Stimulated activated CD4-positive, alpha-beta T cell treated with anti-CD3 and anti-CD28 coated beads, Interleukin-1b, Interleukin-23, amount 100 ng/mL, for 48 hours (primary cell): ENCODE measurements at places on chromosomes 7 and 10.

DNA sequence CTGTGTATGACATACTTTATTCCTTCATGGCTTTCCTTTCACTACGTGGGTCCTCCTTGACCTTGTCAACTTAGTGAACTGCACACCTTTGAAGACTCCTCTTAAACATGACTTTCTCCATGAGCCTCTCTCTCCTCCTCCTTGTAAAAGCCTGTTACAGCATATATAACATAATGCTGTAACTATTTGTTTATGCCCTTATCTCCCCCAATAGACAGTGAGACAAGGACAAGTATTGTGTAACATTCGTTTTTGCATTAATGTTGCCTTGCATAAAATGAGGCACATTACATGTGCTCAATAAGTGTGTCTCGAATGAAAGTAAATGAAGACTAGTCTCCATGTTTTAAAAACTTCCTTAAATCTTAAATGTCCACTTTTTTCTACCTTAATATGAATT lies 4.3 kb upstream of the LAMB1 start:
- DNase-seq, result no peak

GRCh38 chr10:114561008-114561523 lies 97.0 kb downstream of the ABLIM1 start:
- DNase-seq, result no peak

DNA sequence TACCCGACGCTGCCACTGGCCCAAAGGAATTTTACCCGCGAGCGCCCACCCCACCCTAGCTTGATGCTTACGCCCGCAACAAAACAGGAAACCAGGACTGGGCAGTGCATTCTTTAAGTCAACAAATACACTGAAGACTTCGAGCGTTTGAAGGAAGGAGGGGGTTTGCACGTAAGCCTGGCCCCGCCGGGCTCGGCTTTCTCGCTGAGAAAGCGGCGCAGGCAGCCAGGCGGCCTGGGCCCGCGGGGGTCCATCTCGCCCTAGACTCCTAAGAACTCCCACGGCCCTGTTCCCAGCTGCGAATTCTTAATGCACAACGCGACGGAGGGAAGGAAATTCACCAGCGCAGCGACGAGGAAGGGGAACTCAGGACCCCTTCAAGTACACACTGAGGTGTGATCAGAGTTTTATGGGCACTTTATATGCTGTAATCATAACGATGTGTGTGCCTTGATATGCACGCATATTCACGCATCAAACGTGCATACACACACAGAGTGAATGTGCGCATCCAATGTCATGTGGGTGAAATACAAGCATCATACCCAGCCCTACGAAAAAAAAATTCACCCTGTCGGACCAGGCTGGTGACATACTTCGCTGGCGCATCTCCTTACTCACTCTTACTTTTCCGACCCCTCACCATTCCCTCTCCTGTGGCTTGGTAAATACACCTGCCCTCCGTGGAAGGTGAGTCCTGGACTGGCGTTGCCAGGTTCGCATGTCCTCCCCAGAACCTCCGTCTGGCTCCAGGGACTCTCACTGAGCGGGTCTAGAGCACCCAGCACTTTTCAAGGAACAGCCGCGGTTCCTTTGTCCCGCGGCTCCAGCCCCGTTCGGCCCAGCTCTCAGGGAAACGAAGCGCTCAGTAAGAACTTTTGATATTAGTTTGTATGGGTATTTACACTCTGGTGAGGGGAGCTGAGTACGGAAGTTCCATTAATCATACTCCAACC lies 5.7 kb upstream of the HOXA13 start:
- DNase-seq, result no peak

GRCh38 chr10:132634241-132634946 lies 96.8 kb downstream of the INPP5A start:
- no peak for DNase-seq

DNA sequence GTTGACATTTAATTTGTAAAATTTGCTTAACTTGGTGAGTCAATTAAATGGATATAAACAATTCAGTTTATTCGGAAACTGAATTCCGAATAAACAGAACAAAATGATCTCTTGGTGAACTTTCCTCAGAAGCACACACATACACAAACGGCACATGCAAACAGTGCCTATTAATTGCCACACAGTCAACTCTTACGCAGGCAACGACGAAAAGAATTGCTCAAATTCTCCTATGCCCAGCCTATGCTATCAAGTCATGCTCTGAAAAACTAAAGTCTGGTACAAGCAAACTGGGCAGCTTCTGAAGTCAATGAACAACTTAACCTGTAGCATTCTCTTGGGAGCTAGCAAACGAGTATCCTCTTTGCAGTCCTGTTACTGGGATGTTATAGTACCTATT lies 38.8 kb upstream of the ASL start:
- DNase-seq, result no peak

DNA sequence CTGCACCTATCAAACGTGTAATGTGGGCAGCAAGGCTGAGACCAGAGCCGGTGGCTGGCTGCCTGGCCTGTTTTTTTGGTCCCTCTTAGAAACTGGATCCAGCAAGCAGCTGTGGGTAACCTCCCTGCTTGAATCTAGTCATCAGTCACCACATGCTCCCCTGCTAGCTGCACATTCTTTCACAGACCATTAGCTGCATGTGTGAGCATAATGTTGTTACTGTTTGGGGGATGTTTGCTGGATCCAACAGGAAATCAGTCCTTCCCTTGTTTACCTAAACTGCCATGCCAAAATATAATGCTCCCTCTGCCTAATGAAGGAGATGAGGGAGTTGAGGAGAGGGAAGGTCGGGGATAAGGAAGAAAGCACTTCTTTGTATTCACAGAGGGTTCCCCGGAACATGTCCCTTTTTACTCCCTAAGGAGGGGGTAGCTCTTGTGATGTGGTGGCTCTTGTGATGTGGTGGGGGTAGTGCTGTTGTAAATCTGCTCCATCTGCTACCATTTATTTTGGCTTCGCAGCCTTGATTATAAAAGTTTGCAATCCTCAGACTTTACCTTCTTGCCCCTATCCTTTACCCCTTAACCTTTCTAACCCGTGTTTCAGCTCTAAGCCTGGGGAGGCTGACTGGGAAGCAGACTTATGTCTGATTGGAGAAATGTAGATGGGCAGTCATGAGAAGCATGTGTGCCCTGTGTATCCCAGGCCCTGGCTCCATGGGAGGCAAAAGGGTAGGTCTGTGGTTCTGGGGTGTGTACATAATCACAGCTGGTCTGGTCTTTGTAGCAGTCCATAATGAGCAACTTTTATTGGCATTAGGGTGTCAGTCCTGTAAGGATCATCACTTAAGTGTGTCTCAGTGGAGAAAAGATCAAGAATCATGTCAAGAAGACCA lies 20.8 kb downstream of the LOXL4 start:
- DNase-seq, result no peak

DNA sequence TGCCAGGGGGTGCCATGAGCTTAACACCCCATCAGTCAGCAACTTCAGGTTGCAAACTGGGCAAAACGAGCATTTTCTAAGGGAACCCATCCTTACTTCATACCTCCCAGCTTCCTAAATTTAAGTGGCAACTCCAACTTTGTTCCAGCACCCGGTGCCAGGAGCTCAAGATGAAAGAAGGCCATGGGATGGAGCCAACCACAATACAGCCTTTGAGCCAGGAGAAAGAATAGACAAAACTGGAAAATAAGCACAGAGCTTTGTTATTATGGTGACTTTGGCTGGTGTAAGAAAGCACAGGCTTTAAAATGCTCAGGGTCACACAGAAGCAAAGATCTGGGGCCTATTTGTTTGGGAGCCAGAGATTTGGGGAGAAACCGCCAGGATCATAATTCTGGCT lies 388.7 kb upstream of the MGMT start:
- no peak for DNase-seq

DNA sequence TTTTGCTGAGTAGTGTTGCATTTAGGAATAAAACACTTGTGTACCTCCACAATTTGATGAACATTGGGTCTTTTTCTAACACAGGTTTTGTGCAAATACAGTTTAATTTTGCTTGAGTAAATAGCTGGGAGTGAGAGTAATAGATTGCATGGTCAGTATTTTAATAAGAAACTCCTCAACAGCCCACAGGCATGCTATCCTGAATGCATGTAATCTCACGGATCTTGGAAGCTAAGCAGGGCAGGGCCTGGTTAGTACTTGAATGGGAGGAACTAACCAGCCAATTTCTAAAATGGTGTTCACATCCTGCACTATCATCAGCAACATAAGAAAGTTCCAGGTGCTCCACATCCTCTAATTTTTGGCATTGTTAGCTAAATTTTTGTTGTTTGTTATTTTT lies 685.4 kb upstream of the MBL2 start:
- no peak for DNase-seq

GRCh38 chr10:49841615-49842332 lies 79.7 kb upstream of the OGDHL start:
- DNase-seq, result no peak

DNA sequence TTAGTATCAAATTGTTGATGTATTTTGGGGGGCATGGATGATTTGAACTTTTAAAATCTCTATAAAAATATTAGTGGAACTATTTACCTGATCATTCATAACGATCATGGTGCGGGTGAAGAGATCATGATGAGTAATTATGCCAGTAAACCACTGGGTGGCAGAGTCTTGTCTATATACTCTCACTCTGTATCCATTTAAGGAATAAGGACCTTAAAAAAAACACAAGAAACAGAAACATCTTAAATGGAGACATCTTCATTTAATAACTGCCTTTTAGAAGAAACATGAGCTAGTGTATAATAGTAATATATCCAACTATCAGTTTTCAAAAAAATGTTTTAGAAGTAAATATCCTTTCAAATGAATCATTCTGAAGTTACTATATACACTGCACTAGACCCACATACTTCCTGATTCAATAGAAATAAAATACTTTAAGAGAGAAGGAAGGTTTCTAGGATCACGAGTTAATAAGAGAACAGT lies 84.0 kb downstream of the NRBF2 start:
- DNase-seq, result no peak

DNA sequence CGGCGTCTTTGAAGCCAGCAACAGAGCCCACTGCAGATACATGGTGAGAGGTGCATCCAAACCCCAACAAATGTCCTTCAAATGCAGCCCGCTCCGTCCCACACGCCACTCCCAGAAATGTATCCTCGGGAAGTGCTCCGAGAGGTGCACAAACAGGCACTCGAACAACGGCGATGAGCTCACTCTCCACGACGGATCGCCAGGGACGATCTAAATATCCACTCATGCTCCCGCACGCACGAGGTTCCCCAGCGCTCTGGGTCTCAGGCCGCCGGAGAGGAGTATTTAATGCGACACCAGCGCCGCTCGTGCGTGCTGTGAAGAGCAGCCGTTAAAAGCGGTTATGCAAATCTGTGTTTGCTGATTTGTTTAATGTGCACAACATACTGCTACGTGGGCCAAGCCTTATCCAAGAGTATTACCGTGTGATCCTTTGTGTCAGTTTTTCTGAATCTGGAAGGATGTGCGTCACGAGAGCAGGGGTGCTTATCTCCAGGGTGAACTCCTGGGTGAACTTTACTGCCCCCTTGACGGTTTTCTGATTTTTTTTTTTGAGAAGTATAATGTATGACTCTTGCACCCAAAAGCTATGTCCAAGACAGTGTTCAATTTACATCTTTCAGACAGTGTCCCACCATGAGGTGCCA lies 48.5 kb upstream of the PPP2R2D start:
- no peak for DNase-seq
